Kidney epithelial cell (primary cell): ENCODE measurements at places on chromosomes 5 and 9.

- DNase-seq = no peak
Measured at GRCh38 chr9:137172901-137173795, 1.3 kb upstream of the TMEM210 start.

DNA sequence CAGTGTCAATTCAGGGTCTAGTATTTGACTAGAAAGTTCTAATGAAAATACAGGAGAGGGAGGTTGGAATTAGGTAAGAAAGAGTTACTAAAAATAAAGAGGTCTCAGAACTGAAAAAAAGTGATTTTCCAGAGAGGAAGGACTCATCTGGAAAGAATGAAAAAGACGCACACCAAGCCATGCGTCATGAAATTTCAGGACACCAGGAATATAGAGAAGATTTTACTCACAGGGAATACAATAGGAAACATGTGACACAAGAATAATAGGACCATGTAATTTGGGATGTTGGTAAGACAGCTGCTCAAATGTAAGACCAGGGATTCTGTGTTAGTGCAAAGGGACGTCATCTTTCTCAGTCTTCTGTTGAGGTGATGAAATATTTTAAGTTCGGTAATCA is 224.7 kb downstream of the GDNF start:
- DNase-seq = peak; percentile 14

- DNase-seq = no peak
Measured at GRCh38 chr5:142722896-142723295, 37.0 kb upstream of the FGF1 start.

DNA sequence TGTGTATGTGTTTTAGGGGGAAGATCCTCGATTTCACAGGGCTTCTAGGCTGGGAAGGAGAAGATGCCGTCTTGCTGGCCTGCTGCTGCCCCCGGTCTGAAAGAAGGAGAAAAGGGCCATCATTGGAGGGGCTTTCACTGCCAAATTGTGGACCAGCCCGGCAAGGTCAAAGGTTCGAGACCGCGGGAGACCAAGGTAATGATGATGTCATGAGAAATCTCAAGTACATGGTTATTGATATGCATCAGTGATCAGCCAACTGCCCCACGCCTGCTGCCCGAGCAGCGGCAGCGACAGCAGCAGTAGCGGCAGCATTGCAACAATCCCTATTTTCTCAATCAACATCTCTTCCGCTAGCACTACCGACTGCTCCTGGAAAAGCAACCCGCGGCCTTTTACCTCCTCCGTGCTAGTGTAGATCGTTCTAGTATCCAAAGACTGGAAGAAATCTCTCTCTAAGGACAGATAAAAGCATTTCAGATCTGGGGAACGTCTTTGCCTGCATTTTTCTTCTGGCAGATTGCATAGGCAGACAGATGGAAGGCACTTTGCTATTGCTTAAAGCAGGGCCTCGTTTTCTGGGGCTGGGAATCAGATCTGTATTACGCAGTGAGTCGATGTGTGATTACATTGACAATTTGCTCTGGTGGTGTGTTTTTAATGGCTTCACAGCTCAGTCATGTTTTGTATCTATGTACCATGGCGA is 215.3 kb downstream of the MEF2C start:
- DNase-seq = no peak

DNA sequence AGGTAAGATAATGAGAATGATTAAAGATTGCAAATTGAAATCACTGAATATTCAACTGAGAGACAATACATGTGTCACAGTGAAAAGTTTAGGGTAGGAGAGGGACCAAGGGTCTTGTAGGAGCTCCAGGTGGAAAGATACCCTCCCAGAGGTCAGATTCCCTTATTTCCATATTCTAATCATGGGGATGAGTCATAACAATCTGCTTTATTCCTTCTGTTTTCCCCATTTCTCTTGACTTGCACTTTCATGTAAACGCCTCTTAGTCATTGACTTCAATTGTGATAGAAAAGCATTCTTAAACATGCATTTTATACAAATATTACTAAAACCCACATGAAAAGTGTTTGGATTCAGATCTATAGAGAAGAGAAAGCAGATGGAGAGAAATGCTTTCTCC is 81.3 kb upstream of the CTSL start:
- DNase-seq = no peak

DNA sequence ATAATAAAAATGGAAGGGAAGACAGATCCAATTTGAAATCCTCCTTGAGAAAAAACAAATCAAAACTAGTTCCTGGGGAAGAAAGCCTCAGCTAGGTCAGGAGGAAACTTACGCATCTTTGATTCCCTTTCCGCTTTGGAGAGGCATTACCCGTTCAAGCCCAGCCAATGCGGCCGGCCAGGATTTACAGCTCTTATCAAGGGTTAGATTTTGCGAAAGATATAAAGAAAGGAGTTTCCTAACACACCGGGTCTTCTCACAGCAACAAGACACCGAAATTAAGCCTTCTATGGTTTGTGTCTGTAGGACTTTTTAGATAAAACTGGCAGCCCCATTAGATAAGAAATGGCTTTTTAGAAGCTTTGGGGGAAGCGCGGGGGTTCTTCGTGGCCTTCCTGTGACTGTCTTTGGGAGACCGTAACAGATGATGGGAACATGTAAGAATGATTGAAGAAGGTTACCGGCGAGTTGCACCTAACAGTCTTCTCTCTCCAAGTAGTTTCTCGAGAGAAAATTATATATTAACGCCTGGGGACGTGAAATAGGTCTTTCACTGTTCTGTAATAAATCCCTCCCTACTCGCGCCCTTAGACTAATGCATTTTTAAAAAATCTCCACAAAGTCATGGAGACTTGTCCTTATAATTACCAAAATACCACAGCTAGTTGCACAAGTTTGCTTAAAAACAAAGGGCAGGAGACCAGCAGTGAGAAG is 1.3 kb upstream of the ISL1 start:
- no peak for DNase-seq

GRCh38 chr9:97564291-97565175 is 63.1 kb downstream of the TMOD1 start:
- peak; percentile 16 for DNase-seq

GRCh38 chr9:90009447-90009846 is 404.6 kb downstream of the GADD45G start:
- DNase-seq = no peak

GRCh38 chr5:99248066-99248465 is 319.3 kb upstream of the CHD1 start:
- DNase-seq = no peak

- DNase-seq = no peak
Measured at GRCh38 chr5:147626464-147626863, 116.6 kb upstream of the DPYSL3 start.

DNA sequence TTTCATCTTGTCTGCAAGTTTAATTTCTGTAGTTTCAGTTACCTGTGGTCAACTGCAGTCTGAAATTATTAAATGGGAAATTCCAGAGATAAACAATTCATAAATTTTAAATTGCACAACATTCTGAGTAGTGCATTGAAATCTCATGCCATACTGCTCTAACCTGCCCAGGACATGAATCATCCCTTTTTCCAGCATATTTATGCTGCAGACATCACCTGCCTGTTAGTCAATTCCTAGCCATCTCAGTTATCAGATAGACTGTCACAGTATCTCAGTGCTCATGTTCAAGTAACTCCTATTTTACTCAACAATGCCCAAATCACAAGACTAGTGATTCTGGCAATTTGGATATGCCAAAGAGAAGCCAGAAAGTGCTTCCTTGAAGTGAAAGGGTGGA is 223.0 kb upstream of the GRIA1 start:
- no peak for DNase-seq

- DNase-seq = no peak
Measured at GRCh38 chr5:42842921-42843641, 31.4 kb upstream of the SELENOP start.

- peak; percentile 16 for DNase-seq
Measured at GRCh38 chr5:54761213-54761701, 224.1 kb downstream of the ESM1 start.

- no peak for DNase-seq
Measured at GRCh38 chr9:122334916-122335315, 35.9 kb upstream of the PTGS1 start.

GRCh38 chr5:68436686-68437520 is 221.3 kb downstream of the PIK3R1 start:
- DNase-seq = no peak

DNA sequence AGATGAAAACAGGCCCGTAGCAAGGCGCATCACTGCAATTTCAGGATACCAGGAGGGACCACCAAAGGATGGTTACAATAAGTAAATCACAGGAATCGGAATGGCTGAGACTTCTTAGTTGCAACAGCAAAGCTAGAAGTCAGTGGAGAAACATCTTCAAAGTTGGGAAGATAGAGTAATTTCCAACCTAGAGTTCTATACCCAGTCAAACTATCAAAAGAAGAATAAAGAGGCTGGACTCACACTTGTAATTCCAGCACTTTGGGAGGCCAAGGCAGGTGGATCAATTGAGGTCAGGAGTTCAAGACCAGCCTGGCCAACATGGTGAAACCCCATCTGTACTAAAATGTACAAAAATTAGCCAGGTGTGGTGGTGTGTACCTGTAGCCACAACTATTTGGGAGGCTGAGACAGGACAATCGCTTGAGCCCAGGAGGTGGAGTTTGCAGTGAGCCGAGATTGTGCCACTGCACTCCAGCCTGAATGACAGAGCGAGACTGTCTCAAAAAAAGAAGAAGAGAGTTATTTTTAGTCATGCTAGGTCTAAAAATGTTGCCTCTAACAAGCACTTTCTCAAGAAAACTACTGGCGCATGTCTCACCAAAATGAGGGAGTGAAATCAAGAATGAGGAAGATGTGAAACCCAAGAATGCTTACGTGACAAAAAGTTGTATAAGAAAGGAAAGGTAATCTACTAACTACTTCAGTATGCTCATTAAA is 267.7 kb downstream of the DENND1A start:
- DNase-seq = no peak

DNA sequence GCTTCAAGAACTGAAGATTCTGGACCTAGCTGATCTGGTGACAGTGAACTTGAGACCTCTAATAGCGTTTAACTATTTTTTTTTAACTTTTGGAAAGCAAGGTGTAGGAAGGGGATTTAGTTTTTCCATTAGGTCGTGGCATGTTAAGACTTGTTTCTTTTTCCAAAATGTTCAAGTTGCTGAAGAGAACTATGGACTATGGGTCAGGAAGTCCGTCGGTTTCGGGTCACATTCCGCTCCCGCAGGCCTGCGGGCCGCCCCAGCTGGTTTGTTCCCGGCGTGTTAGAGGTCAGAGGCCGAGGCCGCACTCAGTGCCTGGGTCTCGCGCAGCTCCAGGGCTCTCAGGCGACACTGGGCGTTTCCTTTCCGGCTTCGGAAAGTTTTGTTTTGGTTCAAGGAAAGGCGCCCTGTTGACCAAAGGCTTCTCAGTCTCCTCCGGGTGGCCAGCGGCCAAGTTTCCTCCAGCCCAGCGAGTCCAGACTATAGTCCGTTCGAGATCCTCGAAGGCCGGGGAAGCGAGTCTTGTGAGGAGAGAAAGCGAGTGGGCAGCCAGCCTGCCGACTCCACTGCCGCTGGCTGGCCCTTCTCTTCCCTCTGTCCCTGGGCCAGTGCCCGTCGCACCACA is 586 bp upstream of the FCHO2 start:
- DNase-seq = no peak

DNA sequence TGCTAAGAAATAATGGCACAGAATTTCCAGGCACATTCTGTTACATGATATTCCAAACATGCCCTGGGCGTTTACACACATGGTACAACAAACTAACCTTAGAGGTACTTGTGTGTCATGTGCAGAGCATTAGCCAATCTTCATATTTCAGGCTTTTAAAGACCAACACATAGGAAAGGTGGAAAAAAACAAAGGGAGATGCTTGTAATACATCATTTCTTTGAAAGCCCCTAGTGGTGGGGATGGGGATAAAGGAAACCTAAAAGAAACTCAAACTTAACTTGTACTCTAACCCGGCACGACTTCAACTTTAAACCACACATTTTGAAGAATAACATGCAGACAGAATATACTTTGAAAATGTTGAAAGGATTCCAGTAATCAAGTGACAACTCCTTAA is 133.6 kb downstream of the PTPRD start:
- DNase-seq = no peak

- no peak for DNase-seq
Measured at GRCh38 chr5:22431406-22431805, 421.7 kb downstream of the CDH12 start.

DNA sequence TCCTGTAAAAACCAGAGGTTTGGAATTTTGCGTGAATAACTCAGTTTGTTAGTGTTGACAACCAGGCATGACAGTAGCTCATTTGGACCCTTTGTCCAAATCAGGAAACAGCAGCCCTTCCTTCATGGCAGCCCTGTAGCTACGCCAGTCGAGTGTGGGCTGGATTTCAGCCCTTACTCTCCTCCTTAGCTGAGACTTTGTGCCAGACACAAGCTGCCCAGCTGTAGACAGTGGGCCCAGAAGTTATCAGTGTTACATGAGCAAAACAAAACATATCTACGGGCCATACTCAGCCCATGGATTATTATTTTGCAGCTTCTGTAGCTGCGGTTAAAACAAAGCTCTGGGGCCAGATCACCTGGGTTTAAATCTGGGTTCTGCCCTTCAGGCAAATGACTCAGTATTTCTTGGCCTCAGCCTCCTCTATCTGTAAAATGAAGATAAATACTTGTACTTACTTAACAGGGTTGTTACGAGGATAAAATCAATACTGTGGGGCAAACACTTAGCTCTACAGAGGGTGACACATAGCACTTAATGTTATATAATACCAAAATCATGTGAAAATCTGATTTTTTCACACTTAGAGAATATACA is 76.9 kb downstream of the GHR start:
- DNase-seq = no peak

DNA sequence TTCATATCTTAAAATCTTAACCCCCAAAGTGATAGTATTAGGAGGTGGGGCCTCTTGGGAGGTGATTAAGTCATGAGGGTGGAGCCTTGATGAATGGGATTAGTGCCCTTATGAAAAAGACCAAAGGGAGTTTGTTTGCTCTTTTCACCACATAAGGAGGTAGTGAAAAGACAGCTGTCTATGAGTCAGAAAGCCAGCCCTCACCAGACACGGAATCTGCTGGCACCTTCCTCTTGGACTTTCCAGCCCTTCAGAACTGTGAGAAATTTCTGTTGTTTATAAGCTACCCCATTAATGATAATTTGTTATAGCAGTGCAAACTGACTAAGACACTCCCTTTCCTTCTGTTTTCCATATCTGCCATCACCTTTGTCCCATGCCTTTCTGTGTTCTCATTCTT is 20.8 kb downstream of the IFNB1 start:
- DNase-seq = peak; percentile 14

- no peak for DNase-seq
Measured at GRCh38 chr5:115810761-115811160, 5.7 kb downstream of the CDO1 start.

DNA sequence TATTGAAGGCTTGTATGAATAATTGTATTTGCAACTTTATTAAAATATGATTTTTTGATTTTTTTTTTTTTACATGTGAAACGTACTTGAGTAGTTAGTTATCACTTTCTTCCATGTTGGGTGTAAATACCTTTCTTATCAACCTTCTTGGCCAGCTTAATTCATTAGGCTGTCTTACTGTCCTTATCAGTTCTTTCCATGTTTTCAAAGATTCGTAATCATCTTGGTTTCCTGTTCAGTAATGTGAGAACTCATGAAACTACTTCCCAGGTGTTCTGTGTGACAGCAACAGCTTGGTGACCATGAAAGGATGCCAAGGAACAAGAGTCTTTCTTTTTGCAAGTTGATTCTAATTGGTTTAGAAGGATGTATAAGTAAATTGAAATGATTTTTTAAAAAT is 100.0 kb downstream of the ADGRV1 start:
- no peak for DNase-seq
